ENCODE measurements at places on chromosomes 6 and 20.

- DNase-seq: no peak
Observed at GRCh38 chr6:52435345-52435744, 15.2 kb downstream of the EFHC1 start.

DNA sequence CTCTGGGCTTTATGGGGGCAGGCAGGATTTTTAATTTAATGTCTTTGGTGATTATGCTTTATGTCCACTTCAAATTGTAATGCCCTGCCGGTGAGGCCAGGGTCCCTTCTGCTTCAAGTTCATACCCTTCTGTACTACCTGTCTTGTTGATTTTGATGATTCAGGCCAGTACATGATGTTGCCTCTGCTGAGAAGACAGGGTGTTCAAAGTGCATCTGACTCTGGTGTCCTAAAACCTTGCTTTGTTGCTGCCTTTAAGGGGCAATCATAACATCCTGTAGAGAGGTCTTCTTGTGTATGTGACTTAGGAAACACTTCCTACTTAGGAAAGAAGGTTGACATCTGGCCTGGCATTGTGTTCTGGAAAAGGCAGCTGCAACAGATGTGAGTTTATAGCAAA is 113.2 kb downstream of the TMEM170B start:
- DNase-seq: no peak

DNA sequence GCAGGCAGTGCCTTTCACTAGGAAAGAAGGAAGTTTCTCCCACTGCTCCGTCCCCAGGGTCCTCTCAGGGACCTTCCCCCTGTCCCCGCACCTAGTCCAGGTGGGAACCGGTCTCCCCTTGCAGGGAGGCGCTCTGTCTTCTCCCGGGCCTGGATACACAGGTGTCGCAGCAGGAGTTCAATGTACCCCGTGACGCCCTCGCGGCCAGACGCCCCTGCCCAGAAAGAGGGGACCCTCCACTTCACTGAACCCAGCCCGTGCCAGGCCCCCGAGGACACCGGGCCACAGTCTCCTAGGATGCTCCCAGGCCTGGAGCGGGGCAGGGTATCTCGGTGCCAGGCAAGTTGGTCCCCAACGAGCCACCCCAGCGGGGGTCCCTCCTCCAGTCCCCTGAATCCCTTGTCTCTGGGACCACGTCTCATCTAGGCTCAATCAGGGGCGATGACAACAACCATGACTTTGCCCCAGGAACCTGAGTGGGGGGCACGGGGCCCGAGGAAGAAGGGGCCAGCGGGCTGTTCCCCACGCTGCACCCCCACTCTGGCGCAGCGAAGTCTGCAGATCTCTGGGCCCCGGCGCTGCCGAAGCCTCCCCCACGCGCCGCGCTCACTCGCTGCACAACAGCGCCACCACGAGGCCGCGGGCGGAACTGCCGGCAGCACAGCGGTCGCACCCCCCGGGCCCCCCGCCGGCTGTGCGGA is 103.0 kb downstream of the EDN3 start:
- peak; percentile 68 for DNase-seq

- no peak for DNase-seq
Observed at GRCh38 chr6:119676961-119677360, 327.4 kb upstream of the MAN1A1 start.

GRCh38 chr6:52503851-52504781 is 72.7 kb downstream of the TRAM2 start:
- no peak for DNase-seq

DNA sequence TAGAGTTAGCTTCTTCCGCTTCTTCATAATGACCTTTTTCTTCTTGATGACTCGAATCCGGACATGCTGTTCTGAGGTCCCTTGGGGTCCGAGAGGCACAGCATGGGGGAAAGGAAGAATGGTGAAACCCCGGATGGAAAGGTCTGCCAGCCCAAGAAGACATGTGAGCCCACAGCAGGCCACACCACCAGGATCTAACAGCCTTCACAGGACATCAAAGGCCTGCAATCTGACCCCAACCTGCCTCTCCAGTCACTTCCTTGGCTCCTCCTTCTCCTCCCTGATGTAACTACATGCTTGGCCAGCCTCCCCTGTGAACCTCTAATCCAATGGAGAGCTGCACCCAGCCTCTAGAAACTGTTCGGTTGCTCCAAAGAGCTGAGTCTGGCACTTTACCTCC is 1.6 kb downstream of the CPXM1 start:
- no peak for DNase-seq

GRCh38 chr20:37341632-37342031 is 4.3 kb upstream of the SRC start:
- no peak for DNase-seq

DNA sequence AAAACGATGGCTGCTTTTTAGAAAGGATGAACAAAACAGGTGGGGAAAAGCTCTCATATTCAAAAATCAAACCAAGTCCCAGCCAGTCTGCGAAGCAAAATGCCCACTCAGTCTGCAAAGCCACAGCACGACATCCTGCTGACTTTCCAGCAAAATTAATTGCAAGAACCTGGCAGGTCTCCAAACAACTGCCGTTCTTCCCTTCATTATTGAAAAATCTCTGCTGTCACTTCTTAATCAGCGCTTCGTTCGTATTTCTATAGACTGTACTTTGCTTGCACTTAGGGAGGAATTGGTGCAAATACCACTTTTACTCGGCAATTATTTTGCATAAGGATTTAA is 222.4 kb downstream of the CBLN4 start:
- no peak for DNase-seq

DNA sequence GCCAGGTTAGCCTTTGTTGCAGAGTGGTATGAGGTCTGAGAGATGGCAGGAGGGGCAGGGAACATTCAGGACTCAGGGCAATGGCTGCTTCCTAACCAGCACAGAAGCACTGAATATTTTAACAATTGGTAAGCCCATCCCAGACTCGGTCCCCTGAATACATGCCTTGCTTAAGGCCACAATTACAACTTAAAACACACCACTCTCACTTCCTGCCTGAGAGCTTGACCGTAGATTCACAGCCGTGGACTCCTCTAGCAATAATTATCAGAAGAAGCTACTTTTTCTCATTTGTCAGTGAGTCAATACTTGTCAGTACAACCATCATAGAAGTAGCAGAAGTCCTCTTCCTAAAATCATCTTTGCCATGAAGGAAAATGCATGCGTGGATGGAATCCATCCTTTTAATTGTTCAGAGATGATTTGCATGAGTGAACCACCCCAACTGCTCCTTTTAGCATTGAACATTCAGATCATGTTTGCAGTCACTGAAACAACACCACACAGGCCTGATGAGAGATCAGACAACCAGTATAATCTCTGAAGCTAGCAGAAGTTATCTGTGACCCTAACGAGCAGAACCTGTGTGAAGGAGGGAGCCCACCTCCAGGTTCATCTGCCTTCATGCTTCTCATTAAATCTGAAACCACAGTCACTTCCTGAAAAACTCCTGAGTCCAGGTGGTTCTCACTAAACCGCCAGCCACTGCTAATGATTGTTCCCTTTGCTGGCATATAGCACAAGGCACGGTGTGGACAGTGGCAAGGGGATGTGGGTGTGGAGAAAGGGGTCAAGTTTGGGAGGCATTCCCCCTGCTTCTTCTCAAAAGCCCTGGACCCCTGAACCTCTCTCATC is 333.9 kb upstream of the CNR1 start:
- no peak for DNase-seq

DNA sequence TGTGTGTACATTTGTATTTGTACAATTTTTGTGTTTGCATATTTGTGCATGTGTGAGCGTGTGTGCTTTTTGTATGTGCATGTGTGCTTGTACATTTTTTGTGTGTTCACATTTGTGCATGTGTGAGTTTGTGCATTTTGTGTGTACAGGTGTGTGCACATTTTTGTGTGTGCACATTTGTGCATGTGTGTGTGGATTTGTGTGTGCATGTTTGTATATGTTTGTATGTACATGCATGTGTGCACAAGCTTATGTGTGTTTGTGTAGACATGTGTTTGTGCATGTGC is 28.9 kb downstream of the PRR18 start:
- no peak for DNase-seq

- DNase-seq: no peak
Observed at GRCh38 chr6:148407372-148407771, 64.7 kb downstream of the SASH1 start.

DNA sequence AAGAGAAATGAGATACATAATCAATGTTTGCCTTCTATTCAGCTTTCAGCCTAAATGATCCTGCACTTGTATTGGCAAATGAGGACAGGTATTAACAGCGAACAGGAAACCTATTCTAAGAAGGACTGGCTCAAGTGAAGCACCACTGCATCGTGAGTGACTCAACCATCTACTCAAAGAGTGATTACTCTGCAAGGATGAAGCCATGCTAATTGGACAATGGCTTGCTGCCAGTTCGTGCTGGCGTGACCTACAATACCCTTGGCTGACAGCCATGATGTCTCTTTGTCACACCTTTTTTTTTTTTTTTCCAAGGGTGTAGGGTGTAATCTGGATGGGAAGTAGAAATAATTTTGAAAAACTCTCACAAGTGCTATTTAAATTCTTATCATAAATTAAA is 104.9 kb downstream of the GJA10 start:
- peak; percentile 48 for DNase-seq

- no peak for DNase-seq
Observed at GRCh38 chr6:141610741-141611140, 522.0 kb upstream of the GJE1 start.

GRCh38 chr6:42104095-42104803 is 38.2 kb downstream of the C6orf132 start:
- peak; percentile 77 for DNase-seq

DNA sequence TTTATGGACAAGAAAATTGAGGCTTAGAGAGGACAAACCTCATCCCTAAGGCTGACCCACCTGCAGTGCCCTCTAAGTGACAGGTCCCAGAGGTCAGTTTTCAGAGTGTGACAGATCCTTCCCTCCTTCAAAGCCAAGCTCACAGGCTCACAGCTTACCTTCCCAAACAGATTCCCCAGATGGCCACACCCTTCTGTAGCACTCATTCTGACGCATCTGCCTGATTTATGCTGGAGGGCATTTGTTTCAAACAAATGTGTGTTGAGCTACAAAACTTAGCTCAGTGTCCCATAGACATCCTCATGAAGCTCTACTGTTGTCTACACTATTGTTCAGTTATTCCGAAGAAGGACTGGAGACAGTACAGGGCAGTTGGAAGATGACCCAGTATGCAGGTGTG is 60.6 kb upstream of the RIN2 start:
- DNase-seq: no peak

DNA sequence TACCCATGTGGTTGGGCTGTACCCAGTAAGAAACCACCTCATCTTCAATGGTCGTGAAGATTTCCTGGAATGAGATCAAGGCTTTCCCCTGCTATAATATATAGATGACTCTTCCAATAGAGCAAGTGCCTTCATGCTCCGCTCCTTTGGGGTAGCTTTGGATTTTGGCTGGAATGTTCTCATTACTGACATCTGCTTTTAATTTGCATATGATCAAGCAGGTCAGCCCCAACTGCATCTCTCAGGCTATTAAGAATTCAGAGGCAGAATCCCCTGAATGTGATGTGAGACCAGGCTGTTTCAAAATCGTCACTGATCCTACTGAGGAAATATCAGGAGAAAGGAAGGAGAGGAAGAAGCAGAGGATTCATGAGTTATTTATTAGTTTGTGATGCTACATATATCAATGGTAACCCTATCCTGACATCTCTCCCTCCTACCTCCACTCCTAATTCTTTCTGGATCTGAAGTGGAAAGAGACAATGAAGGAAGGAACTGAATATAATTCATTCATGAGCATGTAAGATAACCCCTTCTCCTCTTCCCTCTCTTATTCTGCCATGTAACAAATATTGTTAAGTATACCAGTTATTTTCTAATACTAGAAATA is 47.6 kb upstream of the FUCA2 start:
- DNase-seq: no peak

GRCh38 chr20:46558511-46558959 is 8.1 kb upstream of the OCSTAMP start:
- DNase-seq: peak; percentile 79

DNA sequence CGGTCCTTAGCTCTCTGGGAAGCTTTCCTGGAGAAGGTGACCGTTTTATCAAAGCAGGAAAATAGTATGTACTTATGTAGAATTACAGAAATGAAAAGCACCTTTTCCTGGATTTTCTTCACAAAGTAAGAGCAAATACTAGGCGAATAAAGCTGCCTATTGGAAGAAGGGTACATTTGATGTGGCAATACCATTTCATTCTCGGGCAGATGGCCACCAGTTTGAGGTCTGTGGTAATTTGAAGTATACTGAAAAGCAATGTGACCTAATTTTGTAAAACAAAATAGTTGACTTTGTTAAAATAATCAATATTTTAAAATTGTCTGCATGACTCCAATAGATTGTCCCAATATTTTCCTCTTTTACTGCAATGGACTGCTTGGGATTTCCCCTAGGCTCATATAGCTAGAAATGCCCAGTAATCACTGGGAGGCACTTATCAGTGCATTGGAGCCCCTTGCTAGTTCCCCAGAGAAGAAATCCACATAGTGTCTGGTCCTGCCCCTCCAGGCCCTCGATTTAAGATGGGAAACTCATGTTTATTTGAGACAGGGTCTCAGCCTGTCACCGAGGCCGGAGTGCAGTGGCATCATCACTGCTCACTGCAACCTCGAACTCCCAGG is 7.4 kb upstream of the UTRN start:
- no peak for DNase-seq

DNA sequence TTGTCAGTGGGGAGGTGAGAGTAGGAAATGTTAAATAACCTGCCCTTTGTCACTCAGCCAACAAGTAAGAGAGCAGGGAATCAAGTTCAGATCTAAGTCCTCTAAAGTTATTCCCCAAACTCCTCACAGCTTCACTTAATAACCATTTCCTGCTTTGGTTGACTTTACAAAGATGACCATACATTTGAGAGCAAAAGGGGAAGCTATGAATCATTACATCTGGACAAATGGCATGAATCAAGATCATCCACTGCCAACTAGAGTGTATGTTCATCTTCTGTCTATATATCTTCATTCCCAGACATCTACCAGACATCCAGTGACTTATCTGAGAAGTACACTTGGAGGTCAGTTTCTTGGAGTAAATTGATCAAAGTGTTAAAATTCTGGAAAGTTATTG is 15.1 kb upstream of the HIVEP2 start:
- no peak for DNase-seq

DNA sequence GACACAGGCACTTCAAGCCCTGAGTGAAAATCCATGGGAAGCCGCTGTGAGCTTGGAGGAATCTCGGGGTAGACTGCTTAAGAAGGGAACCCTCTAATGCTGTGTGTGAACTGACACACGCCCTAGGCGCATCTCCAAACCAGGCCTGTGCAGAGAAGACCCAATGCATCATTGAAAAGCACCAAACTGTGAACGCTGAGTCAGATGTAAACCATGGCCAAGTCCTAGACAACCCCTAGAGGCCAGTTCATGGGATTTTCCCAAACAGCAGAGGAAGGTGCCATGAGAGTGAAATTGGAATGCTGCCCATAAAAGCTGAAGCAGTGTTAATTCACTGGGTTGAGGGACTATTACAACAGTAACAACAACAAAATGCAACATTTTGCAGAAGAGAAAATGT is 296.5 kb downstream of the SMOC2 start:
- DNase-seq: no peak

GRCh38 chr6:169229615-169230321 is 23.9 kb downstream of the THBS2 start:
- no peak for DNase-seq

DNA sequence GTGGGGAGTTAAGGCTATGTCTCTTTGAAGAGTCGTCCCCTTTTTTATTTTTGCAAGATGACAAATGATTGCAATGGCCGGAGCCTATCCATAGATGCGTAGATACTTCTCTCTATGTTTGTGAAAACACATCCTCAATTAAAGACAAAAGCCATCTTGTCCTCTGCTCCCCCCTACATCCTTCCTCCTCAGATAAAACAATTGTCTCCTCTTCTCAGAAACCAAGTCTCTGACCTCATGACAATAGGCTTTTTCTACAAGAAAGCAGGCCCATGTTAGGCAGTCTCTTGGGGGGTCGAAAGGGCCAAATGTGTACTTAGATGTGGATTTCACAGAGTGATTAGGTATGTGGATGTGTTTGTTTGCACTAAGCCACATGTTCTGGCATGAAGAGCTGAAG is 51.1 kb upstream of the SSTR4 start:
- DNase-seq: no peak

Measured in stimulated activated CD4-positive, alpha-beta T cell treated with anti-CD3 and anti-CD28 coated beads, Interleukin-1b, Interleukin-23, amount 100 ng/mL, for 48 hours (primary cell).